ENCODE measurements at places on chromosomes 3 and 15. TPM values are rescaled to one million over a fixed set of nuclear protein-coding genes. Genes with fewer than 3 reads are reported as not detected.

DNA sequence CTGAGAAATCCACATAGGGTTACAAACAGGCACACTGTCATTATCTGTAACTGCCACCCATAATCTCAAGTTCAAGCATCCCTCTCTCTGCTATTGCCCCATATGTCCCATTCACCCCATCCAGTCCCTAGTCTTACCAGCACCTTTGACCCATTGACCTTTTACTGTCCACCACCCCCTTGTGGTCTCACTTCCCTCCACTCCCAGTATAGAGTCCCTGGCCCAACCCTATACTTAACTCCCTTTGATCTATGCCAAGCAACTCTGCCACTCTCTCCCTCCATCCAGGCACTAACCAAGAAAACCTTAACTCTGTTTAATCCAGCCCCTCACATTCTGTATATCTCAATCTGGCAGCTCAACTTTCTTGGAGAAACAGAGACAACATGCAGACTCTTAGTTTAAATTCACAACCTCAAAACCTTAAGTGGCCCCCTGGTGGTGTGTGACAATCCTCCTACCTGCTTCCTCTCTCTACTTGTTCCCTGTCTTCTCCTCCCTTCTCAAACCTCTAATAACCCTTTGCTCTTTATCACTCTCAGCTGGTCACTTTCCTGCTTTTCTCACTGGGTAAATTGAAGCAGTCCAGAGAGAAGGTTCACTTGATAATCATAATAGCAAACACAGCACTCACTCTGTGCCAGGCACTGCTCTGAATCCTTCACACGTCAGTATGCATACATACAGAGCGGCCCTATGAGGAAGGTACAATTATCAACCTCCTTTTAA lies 162.7 kb downstream of the STT3B start:
- DNase-seq = no peak

Gene DLL4
- total RNA-seq = not detected

GRCh38 chr3:49785565-49786356 lies 581 bp downstream of the IP6K1 start:
- DNase-seq = peak; percentile 21

DNA sequence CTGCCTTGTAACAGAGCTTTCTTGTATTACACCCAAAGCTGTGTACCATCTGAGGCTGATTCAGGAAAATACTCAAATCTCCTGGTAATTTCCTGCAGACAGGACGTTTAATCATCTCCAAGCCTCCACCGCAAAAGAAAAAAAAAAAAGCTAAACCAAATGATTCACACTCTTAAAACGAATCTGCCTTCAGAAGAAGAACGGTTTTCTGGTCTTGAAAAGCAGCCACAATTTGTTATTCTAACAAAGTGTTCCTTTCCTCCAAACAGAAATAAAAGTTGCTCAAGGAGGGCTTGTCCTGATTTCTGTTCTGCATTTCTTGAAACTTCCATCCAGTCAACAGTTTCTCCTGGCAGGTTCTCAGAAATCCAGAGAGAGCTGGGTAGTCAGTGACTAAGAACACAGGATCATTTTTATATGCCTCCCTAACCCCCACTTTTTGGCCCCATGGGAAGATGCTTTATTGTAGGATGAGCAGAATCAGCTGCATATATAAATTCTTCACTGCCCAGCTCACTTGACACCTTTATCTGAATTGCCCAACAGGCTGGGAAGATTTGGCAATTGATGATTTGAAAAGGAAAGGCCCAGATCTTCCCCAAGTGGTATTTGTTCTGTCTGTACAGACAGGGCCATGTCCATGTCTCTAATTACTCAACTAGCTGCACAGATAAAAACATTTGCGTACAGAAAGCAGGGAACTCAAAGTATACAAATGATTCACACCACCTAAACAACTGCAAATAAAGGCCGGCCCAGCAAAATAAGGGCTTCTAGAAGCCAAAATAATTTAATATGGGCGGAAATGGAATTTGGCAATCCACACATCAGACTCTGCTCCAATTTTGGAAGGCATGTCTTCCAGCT lies 41.0 kb upstream of the PRICKLE2 start:
- DNase-seq = peak; percentile 82

- DNase-seq = no peak
These were observed 1362.8 kb downstream of the ROBO2 start for GRCh38 chr3:78402720-78403119.

DNA sequence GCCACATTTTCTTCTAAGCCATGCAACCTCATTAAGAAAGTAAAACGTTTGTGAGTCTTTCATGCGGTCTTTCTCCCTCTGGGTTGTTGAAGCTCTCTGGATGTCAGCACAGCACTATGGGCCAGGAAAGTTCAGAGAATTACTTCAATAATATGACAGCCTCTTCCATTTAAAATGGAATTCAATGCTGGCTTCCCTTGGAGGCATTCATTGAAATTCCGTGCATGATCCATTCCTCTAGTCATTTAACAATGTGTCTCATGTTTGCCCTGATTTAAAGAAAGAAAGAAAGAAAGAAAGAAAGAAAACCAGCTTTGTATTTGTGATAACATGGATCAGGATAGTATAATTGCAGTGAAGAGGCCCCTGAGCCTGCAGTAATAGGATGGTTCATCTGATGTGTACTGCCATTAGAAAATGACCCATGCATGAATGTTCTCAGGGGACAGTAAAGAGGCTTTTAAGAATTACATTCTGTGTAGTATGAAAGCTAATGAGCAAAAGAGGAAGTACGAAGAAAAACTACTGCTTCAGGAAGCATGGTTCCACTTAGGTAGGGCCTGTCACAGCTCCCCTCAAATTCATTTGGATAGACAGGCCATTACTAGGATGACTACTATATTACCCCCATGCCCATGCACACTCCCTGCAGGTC lies 146.0 kb downstream of the ARPP21 start:
- DNase-seq = no peak

Gene ACKR4
- not detected for total RNA-seq

GRCh38 chr15:26231096-26231495 lies 368.0 kb upstream of the ATP10A start:
- DNase-seq = no peak

DNA sequence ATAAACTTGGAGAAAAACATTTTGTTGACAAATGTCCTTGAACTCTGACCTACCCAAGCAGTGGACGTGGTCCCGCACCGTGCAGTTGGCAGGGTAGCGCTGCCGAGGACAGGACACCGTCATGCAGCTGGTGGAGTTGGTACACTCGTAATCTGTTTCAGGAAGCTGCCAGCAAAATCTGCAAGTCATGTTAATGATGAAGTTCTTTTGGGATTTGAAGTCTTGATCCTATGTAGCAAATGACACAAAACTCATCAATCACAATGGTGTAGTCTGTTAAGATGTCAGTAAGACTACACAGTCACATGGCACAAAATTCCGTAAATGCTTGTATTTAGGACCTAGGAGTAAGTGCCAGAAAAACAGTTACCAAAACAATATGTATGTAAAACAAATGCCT lies 5.5 kb downstream of the TM2D3 start:
- DNase-seq = no peak

Gene APBA2
- 25.7 TPM for total RNA-seq

Gene GUCA1C
- total RNA-seq = not detected

DNA sequence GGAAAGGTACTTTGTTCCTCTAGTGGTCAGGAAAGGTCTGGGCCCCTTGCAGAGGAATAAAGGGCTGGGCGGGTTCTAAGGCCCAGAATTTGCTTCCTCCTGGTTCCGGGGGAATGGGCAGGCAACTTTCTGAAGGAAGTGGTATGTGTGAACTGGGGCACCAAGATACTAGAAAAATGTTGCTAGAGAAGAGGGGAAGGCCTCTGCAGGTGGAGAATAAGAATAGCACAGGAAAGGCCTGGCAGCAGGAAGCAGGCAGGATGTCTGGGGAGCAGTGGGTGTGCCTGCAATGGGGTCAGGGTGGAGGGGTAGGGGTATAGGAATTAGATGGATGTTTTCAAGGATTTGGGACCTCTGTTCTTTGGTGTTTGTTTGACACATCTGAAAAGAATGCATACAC lies 2.0 kb downstream of the SLC22A13 start:
- DNase-seq = no peak

- DNase-seq = no peak
These were observed 1155.5 kb downstream of the TBL1XR1 start for GRCh38 chr3:176041812-176042211.

All from A172 (cell line).